ENCODE measurements at places on chromosomes 13 and 19. TPM values are rescaled to one million over a fixed set of nuclear protein-coding genes. Genes with fewer than 3 reads are reported as not detected.

DNA sequence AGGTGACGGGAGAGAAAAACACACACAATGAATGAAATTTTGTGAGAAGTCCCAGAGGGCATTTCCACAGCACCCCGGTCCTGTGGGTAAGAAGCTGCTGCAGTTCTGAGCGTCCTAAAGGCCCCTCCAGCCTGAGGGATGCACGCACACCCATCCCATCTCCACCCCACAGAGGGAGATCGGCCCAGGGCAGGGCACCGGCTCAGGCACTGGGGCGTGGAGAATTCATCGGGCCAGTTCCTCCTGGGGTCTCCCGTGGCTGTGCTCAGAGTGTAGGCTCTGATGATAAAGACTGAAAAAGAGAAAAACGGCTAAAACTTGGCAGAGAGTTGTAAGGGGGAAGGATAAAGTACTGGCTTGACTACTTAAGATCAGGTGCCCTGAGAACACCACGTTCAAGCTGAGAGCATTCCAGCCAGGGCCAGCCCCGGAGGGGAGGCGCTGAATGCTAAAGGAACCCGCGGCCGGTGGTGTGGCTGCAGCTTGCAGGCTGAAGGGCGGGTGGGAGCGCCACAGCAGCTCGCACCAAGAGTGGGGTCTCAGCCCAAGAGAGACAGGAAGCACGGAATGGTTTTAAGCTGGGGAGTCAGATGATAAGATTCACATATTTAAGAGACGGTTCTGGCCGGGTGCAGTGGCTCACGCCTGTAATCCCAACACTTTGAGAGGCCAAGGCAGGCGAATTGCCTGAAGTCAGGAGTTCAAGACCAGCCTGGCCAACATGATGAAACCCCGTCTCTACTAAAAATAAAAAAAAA lies 121.9 kb upstream of the SPACA7 start:
- no peak for DNase-seq
- H3K4me3 ChIP-seq: no peak overlapping the region
- no peaks in the 10 kb centered on the region for H3K4me1 ChIP-seq
- no peaks in the 10 kb centered on the region for H3K36me3 ChIP-seq
- no peak overlapping the region for H3K27ac ChIP-seq

DNA sequence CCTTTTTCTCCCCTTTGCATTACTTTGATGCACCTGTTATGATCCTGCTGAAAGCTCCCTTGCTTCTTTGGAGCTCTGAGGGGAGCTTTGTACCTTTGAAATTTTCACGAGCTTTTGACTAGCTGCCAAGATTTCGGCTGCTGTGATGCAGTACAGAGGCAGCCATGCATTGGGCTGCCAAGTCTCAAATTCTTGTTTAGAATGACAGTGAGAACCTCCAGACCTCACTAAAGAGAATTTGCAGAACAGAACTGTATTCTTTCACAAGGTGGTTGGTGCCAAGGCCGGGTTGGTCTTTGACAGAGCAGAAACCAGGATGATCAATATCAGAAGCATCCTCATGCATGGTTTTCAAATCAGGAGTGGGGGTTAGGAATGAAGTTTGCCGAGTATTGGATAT lies 414.8 kb downstream of the GPC5 start:
- no peaks in the 10 kb centered on the region for H3K4me1 ChIP-seq
- H3K36me3 ChIP-seq: no peaks in the 10 kb centered on the region
- DNase-seq: no peak
- H3K27ac ChIP-seq: no peak overlapping the region
- no peaks in the 10 kb centered on the region for H3K27me3 ChIP-seq
- no peak overlapping the region for H3K4me3 ChIP-seq

DNA sequence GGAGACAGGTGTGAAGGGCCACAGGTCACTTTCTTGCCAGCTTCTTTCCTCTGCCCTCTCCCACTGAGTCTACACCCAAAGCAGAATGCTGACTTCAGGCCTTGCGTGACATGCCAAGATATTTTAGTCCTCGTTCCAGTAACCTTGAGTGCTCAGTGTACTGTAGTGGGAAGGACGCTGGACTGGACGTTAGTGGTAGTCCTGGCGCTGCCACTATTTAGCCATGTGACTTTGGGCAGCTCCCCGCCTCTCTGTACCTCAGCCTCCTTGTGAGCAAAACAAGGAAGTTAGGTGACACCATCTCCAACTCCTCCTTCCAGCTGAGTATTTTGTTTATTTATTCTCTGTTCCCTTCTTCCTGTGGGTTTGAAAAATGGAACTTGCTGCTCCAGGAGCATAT lies 86.1 kb downstream of the FRY start:
- no peaks in the 10 kb centered on the region for H3K27me3 ChIP-seq
- peaks cover 16% of the 10 kb centered on the region for H3K4me1 ChIP-seq
- peak; percentile 86 for DNase-seq
- peak overlapping the region; percentile 44 for H3K27ac ChIP-seq

The DCT gene
- 0.36 TPM for total RNA-seq

The TNFSF11 gene
- total RNA-seq: not detected

Measured in adrenal gland (tissue), 19 donors.